ENCODE measurements at places on chromosomes 16 and 17.
A peak's percentile ranks its signal among the peaks of the same experiment; 100 is the strongest.

DNA sequence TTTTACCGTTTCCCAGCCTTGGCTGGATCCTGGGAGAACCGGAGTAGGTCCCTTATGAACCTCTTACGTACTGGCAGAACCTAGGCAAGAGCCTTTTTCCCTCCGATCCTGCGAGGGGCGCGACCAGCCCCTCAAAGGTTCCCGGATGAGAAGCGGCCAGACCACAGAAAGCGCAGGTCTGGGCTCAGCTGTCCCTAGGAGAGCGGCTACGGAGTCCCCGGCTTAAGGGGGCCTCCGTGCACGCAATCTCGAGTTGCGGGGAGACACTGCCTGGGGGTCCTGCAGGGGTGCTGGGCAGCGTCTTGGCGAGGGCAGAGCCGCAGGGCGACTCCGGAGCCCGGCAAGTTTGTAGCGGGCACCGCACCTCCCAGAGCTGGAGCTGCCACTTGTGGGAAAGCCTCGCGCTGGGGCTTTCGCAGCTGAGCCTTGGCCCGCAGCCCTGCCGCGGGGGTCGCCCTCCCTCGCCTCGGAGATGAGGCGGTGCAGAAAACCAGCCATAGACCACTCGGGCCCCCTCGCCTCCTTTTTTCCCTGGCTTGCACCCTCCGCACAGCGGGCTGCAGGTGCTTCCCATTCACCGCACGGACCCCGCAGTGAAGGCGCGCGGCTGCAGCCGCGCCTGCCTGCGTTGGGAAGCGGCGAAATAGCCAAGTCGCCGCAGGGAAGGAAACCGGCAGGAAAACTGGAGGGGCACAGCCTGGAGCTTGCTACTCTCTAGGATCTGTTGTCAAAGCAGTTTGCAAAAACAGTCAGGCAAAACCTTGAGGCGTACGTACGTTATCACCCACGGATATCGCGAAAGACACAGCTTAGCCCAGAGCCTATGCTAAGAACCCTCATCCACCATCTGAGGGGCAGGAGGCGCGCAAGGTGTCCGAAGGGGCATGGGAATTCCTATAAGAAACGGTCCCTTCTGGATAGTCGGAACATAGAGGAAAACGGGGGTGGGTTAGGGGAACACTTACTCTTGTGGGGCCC lies 834 bp downstream of the CDH8 start:
- DNase-seq, result peak; percentile 26

DNA sequence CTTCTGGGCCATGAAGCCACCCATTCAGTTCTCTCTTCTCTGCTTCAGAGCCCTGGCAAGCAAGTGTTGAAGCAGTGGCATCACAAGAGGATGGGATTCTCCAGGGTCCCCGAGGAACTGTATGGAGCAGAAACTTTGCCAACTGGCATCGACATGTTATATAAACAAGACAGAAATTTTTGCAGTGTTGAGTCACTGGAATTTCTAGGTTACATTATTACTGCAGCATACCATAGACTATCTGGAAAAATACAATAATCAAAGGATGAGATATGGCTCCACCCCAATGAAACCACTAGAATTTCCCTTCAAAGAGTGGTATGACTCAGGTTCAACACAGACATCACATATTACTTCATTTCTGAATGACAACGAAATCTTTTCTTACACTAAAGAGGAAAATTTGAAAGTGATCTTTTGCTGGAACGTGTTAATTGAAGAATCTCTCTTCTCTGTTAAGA lies 343.0 kb upstream of the DYNLRB2 start:
- no peak for DNase-seq

DNA sequence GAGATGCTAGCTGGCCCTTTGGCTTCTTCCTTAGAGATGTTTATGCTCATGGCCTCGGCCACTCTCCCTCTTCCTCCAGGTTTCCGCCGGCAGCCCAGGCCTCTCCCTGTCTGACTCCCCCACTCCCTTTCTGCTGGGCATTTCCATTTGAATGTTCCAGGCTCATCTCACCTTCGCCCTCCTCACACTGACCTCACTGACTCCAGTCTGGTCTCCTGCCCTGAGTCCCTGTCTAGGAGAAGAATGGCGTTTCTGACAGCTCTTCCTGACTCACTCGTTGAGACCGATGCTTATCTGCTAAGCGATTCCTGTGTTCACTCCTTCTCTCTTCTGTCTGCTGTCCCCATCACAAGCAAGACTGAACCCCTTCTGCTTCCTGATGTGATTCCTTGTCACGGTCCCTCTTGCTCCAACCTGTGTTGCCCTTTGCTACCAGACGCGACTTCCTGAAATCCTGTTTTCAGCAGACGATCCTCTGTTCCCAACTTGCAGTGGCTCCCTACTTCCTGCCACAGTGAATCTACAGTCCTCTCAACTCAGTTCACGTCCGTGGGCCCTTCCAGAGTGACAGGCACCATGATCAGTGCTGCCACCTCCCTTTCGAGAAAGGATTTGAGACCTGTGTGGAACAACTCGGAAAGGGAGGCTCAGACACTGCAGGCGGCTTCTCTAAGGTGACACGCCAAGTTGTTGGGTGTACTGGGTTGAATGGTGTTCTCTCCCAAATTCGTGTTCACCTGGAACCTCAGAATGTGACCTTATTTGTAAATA lies 176.4 kb downstream of the MSI2 start:
- no peak for DNase-seq

DNA sequence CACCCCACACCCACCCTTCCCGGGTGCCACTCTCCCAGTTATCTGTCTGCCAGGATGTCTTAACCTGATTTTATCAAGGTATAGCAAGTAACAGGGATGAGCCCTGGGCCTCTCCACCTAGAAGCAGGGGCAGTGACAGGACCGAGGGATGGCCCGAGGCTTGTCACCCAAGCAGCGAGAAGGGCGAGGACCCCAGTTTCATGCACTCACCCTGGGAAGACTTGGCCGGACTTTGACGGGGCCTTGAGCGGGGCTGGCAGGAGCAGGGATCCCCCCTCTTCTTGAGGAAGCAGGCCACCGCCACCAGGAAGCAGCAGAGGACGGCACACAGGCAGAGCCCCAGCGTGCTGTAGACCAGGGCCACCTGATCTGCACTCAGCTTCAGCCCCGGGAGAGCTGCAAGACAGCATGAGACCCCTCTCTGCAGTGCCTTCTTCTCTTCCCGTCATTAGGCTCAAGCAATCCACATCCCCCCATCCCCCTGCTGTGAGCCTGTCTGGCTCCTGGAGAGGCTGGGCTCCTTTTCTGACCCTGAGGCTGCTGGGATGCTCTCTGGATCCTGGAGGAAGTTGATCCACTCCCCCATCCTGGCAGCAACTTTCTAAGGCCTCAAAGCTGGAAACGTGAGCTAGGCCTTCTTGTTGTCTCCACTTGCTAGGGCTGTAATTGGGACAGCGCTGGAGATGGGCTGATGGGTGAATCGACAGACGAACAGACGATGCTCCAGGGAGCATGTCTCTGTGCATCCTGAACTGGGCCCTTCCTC lies 31.6 kb downstream of the TNFRSF13B start:
- DNase-seq, result no peak

GRCh38 chr16:85601272-85601639 lies 11.9 kb upstream of the GSE1 start:
- DNase-seq, result no peak

GRCh38 chr17:70105641-70106040 lies 30.6 kb downstream of the KCNJ16 start:
- DNase-seq, result no peak

- no peak for DNase-seq
These were observed 918.1 kb upstream of the CDH8 start for GRCh38 chr16:62954144-62955032.

- no peak for DNase-seq
These were observed 2.5 kb downstream of the ODAD4 start for GRCh38 chr17:41932816-41933389.

Measured in NCI-H2081 (cell line).